ENCODE measurements at places on chromosomes 2 and 18. TPM values are rescaled to one million over a fixed set of nuclear protein-coding genes. Genes with fewer than 3 reads are reported as not detected.

DNA sequence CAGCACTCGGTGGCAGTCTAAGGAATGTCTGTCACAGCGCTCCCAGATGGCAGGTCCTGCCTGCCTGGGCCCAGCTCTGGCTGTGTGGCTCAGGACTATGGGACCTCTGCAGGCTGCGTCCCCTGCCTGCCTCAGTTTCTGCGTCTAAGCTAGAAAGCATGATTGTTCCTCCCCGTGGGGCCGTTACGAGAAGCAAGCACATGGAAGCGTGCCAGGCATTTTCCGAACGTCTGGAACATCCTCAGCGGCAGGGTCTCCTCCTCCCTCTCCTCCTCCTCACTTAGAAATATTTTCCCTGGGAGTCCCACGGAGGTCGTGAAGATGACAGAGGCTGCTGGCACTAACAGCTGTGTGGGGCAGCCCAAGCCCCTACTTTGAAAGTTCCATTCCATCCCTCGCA, 43.3 kb downstream of the LRRFIP1 start:
- DNase-seq: no peak

MTLN gene
- 190 TPM for total RNA-seq

ST8SIA3 gene
- 0.35 TPM for total RNA-seq

WDR75 gene
- total RNA-seq: 13.8 TPM

DNA sequence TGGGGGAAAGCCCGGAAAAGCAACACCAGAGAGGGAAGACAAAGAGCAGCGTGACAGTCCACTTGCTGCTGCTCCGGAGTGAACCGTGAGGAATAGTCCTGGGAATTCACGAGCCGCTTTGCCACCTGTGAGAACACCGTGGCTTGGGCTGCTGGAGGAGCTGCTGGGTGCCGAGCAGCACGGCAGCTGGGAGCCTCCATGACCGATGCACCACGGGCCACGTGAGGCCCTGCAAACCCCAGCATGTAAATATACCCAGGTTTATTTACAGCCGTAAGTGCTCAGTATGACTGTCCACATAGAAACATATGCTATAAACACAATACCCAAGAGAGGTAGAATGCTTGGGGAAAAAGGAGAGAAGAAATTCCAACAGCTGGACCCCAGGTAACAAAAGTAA, 65.1 kb downstream of the SMIM21 start:
- DNase-seq: no peak

- DNase-seq: no peak
Observed at GRCh38 chr2:48313036-48313877, 216.7 kb upstream of the STON1 start.

Data from cardiac septum (tissue), 1 donor.